ENCODE measurements at places on chromosomes 3 and 15.

DNA sequence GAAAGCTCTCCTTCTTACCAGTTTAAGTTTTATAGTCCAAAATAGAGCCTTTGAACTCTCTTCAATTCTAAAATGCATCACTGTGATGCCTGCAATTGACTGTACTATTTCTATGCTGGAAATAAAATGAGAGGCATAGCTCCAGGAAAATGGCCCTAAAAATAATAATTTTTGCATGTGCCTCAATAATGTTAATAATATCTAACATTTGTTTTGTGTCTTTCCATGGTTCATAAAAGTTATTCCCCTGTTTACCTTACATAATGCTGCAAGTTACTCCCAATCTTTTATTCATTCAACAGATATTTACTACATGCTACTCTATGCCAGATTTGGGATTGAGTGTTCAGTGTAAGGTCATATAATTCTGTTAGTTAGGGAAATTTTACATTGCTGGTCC, 574.0 kb downstream of the RBMS3 start:
- no peak for DNase-seq

DNA sequence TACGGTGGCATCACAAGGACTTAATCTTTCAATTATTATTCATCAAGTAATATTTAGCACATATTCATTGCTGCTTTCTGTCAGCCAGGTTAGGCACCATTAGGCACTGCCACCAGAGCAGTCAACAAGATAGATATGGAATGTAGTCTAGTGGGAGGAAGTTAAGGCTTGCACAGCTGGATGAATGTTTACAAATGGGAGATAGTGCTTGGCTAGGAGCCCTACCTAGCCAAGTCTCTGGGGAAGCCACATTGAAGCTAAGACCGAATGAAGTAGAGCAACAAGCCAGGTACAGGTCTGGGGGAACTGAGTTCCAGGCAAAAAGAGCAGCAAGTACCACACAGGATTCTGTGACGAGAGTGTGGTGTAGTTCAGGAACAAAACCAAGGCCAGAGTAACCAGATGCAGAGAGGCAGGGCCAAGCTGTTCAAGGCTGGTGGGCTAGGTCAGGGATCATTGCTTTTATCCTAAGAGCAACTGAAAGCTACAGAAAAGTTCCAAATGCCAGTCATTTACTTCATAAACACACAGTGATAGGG, 33.4 kb upstream of the SCAANT1 start:
- DNase-seq: no peak

- DNase-seq: no peak
Observed at GRCh38 chr3:141859651-141860050, 16.8 kb upstream of the ATP1B3 start.

DNA sequence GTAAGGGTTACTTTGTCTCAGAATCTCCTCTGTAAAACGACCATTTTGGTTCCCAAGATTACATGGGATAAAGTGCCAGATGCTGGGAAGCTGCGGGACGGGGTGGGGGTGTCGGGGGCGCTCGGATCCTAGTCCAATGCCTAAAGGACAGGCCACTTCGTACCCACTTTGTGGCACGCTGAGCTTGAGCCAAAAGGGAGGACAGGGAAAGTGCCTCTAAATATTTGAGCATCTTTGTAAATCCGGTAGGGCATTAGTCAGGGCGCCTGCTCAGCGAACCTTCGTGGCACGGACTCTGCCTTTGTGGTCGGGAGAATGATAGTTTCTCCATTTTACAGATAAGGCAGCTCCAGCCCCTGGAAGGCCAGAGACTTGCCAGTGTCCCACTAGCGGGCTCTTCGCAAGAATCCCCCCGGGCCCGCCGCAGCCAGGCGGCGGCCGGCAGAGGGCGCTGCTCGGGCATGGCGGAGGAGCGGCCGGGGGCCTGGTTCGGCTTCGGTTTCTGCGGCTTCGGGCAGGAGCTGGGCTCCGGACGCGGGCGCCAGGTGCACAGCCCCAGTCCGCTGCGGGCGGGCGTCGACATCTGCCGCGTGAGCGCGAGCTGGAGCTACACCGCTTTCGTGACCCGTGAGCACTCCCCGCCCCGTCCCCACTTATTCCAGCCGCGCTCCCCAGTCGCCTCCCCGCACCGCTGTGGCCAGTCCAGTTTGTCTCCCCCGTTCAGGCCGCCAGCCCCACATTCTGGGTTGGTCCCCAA, 1.8 kb downstream of the RCCD1 start:
- DNase-seq: no peak

GRCh38 chr3:123859177-123859576, 25.0 kb downstream of the MYLK start:
- DNase-seq: no peak

GRCh38 chr15:49737127-49737526, 116.3 kb downstream of the DTWD1 start:
- DNase-seq: no peak

- peak; percentile 40 for DNase-seq
Observed at GRCh38 chr3:158845765-158846350, 44.0 kb downstream of the MFSD1 start.

DNA sequence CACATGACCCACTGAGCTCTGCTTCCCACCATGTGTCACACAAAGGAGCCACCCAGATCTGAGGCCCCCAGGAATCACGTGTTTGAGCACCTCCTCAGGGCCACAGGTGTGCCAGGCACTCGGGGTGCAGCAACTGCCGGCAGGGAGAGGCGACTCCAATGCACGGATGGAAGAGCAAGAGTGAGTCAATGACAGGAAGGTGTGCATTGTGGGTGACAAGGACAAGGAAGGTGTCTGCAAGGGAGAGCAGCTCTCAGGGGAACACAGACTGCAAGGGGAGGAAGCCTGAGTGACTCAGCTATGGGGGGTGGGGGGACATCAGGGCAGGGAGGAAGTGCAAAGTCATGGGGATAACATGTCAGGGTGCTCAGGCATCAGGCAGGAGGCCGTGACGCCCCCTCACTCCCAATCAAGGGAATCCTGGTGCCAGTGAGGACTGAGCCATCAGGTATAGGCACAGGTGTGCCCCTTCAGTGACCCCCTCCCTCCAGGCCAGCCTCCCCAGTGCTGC, 67.4 kb downstream of the NUP210 start:
- DNase-seq: peak; percentile 68

DNA sequence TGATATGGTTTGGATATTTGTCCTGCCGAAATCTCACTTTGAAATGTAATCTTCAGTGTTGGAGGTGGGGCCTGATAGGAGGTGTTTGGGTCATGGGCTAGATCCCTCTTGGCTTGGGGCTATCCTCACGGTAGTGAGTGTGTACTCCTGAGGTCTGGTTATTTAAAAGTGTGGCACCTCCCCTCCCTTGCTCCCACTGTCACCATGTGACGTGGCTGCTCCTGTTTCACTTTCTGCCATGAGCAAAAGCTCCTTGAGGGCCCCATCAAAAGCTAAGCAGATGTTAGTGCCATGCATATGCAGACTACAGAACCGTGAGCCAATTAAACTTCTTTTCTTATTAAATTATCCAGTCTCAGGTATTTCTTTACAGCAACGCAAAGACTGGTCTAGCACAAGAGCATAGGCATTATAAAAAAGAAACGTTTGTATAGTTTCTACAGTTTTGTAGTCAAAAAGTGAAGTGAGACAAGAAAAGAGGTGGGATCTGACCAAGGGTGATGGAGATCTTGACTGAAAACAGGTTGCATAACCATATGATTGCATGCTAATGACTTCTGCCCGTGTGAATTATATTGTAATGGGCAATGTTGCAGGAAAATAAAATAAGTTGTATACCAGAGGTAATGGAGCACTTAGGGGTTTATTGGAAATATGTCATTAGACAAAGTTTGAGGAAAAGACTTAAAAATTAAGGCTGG, 28.5 kb upstream of the CLASP2 start:
- DNase-seq: no peak
